ENCODE measurements at places on chromosomes 7 and 10.

- no peak for DNase-seq
Measured at GRCh38 chr10:94375374-94375773, 12.6 kb upstream of the NOC3L start.

GRCh38 chr10:73889014-73889413 is 14.7 kb upstream of the CAMK2G start:
- no peak for DNase-seq

DNA sequence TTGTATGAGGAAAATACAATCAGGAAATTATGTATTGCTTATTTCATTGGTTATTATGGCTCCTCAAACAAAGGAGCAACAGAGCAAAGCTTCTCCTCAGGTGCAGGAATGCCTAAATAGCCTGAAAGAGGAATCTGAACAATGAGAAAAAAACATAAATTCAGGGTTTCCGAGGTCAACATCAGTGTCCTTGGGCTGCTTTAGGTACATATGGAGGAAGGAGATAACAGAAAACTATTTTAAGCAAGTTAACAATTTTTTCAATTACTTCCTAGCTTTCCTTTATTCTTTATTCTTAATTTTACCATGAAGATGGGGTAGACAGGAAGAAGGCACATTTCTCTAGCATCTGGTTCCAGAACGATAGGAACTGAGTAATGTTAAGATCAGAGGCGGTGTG is 14.0 kb downstream of the SLC16A9 start:
- DNase-seq = no peak

- no peak for DNase-seq
Measured at GRCh38 chr7:66634816-66635215, 6.1 kb downstream of the KCTD7 start.

DNA sequence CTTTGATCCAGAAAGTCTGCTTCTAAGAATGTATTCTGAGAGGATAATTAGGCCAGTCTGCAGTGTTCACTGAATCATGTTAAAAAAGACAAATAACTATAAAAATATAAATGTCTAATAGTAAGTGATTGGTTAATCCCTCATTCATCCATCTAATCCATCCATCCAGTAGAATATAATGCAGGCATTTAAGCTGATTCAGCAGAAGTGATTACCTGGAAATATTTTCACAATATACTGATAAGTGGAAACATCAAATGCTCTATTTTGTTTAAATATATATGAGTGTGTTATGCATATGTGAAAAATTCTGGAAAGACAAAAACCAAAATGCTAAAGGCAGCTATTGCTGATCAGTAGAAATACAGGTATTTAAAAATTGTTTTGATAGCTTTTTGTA is 152.6 kb downstream of the REEP3 start:
- no peak for DNase-seq

DNA sequence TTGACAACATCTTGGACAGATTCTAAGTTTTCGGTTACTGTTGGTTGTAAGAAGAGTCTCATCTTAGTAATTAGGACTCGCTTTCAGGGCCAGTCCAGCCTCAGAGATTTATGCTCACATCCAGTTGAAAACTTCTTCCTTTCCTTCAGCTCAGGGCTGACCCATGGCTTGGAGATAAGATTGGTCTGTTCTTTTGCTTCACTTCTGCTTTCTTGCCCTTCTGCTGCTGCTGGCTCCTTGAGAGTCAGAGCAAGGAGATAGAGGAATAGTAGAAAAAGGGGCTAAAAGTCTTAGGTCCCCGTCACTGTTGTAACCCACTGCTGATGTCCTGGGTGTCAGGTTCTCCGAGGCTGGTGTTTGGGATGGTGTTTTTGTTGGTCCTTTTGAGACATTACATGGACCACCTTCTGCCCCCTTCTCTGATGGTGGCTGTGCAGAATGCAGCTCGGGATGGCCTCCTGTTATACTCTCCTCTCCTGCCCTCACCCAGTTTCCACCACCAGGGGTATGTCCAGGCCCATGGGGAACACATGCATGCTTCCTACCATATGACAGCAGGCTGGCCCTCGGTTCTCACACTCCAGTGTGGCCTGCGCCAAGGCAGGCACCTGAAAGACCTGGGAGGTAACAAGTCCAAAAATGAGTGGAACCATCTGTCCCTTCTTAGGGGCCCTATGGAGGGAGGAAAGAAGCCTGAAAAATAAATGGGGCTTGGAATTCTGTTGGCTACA is 67.8 kb upstream of the PCBD1 start:
- no peak for DNase-seq

DNA sequence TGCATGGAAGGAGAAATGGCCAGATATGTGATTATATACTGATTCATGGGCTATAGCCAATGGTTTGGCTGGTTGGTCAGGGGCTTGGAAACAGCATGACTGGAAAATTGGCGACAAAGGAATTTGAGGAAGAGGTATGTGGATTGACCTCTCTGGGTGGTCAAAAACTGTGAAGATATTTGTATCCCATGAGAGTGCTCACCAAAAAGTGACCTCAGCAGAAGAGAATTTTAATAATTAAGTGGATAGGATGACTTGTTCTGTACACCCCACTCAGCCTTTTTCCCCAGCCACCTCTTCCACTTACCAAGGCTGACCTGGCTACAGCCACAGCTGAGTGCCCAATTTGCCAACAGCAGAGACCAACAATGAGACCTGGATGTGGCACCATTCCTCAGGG is 146.7 kb downstream of the GPR37 start:
- no peak for DNase-seq

DNA sequence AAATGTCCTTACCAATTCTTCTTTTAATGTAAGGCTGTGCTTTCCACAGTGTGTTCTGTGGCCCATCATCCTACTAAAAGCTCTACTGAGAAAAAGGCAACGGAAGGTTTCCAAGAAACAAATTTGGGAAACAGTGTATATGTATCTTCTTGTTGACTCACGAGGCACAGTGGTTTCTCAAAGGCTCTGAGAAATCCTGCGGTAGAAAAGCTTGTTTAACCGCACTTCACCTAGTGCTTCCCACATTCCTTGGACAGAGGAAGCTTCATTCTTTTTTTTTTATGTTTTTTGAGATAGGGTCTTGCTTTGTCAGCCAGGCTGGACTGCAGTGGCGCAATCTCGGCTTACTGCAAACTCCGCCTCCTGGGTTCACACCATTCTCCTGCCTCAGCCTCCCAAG is 84.5 kb downstream of the TACC2 start:
- DNase-seq = no peak

- DNase-seq = no peak
Measured at GRCh38 chr7:103048833-103049232, 25.8 kb downstream of the FBXL13 start.

All from stimulated activated CD4-positive, alpha-beta T cell treated with anti-CD3 and anti-CD28 coated beads, Interleukin-1b, Interleukin-23, amount 100 ng/mL, for 4 hours (primary cell).